ENCODE measurements at places on chromosomes 7 and 10. TPM values are rescaled to one million over a fixed set of nuclear protein-coding genes. Genes with fewer than 3 reads are reported as not detected.

DNA sequence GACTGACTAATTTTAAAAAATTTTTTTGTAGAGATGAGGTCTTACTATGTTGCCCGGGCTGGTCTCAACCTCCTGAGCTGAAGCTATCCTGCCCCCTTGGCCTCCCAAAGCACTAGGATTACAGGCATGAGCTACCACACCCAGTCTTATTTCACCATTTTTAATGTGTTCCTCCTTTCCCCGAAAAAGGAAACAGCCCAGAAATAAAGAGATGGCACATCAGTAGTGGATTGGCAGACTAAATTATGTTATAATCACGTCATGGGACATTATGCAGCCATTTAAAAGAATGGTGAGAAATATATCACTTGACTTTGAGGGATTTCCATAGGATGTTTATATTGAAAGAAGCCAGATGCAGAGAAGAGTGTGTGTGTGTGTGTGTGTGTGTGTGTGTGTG lies 40.5 kb downstream of the CAPZA2 start:
- no peak for DNase-seq

DNA sequence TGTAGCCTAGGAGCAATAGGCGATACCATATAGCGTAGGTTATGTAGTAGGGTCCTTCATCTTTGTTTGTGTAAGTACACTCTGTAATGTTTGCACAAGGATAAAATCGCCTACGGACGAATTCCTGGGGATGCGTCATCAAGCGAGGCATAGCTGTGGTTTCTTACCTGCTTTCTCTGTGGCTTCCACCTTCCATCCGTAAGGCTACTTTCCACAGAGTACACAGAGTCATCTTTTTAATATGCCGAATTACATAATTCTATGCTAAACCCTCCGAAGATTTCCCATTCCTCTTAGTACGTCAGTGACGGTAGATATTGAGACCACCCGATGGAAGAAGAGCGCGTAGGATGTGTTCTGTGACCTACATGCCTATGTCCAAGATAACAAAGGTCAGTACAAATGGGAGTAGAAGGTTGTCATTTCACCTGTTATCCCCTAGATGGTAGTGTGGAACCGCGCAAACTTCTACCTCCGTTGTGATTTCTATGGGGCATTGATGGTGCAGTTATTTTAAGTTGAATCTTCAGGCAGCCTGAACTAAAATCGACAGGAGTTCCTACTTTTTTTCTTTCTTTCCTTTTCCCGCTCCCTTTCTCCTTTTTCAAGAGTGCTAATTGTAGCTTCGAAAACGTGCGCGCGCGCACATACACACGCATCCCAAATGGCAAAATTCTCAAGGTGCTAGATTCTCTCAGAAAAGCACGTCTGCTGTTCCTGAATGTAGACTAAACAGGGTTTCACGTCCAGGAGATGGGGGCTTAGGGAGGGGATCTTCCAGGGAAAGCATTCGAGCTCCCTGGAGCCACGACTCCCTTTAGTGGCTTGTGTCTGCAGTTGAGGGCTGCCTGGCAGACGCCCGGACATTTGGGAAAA lies 111.7 kb upstream of the MBL2 start:
- DNase-seq: peak; percentile 67

DNA sequence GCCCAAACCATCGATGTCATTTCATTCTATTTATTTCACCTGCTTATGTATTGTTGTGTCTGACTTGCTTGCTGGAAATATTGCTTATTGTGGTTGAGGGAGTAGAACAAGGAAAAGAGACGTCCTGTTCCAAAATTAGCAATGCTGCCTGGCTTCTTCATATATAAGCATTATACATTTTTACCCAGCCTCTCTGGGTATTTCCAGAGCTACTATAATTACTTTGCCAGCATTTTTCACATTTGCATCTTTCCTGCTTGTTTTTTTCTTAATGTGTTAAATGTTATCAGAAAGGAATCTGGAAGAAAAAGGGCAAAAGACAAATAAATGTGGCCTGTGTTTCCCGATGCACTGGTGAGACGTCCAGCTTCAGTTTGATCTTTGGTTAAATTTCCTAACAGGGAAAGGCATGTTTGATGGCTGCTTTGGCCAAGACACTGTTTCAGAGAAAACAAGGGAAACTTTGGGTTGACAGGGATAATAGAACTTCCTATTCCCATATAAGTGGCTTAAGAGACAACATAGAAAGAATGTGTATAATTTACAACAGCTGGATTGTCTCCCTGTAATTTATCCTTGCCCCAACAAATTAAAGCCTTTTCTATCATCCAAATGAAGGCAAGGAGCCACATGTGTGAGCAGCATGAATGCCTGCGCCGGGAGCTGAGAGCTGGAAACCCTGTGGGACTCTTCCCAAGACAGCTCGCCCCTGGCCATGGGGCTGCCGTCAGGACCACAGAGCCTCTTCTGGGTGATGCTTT lies 671.1 kb upstream of the CELF2 start:
- DNase-seq: no peak

- DNase-seq: peak; percentile 77
Measured at GRCh38 chr7:116809636-116810266, 52.6 kb upstream of the CAPZA2 start.

GRCh38 chr7:87204933-87205332 lies 14.6 kb downstream of the TMEM243 start:
- DNase-seq: no peak

DNA sequence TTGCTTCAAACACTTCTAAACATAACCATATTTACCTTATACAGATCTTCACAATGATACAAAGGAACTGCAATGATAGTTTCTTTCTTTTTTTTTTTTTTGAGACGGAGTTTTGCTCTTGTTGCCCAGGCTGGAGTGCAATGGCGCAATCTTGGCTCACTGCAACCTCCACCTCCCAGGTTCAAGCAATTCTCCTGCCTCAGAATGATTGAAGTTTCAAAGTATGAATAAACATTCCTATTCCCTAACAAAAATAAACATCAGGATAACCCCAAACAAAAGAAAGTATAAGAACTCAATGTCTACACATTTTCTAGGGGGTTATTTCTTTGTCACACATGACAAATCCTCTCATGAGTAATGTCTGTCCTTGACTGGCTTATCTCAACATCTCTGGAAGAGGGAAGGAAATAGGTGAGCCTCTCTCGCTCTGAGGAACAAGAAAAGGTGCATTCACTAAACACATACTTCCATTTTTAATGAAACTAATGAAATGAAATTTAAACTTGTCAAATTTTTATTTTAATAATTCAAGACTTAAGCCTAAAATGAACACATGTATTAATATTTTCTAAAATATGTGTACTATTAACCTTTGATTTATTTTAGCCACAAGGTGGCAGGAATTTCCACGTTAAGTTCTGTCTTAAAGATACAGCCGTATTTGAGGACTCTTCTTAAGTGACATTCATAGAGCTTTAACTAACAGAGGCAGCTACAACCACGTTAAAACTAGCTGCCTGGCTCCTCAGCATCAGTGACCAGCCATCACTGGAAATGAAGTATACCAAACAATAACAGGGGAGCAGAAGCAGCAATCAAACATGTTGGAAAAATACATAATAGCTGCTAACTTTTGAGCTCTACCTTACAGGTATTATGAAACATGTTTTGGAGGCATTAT lies 58.3 kb downstream of the MALSU1 start:
- peak; percentile 56 for DNase-seq

- no peak for DNase-seq
Measured at GRCh38 chr7:124106575-124106974, 73.7 kb upstream of the TMEM229A start.

Gene CUZD1
- total RNA-seq: 0.56 TPM

Gene NUPR2
- total RNA-seq: not detected

Gene H2AZ2
- 162 TPM for total RNA-seq

Gene OR2A12
- not detected for total RNA-seq

Gene PNLIPRP1
- total RNA-seq: not detected

All from IMR-90 (cell line).